Activated CD4-positive, alpha-beta T cell treated with anti-CD3 and anti-CD28 coated beads, Interleukin-2, amount 10 ng/mL, durations not matched to agents 7 days and 5 days (primary cell): ENCODE measurements at places on chromosomes 7 and 10. TPM values are rescaled to one million over a fixed set of nuclear protein-coding genes. Genes with fewer than 3 reads are reported as not detected.

Gene MYH16
- total RNA-seq, result not detected

GRCh38 chr10:378930-379704 lies 243.9 kb downstream of the ZMYND11 start:
- DNase-seq, result no peak

DNA sequence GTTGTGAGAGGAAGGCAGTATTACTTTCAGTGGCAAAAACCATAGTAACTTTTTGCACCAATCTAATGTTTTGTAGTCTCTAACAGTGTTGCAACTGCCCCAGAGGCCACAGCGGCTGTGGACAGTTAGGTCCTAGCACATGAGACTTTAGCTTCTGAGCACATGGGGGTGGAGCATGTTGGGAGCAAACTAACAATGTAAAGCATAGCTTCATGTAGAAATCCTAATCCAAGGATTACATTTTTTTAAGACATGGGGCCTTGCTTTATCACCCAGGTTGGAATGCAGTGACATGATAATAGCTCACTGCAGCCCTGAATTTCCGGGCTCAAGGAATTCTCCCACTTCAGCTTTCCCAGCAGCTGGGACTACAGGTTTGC lies 49.0 kb downstream of the LAMB1 start:
- no peak for DNase-seq

DNA sequence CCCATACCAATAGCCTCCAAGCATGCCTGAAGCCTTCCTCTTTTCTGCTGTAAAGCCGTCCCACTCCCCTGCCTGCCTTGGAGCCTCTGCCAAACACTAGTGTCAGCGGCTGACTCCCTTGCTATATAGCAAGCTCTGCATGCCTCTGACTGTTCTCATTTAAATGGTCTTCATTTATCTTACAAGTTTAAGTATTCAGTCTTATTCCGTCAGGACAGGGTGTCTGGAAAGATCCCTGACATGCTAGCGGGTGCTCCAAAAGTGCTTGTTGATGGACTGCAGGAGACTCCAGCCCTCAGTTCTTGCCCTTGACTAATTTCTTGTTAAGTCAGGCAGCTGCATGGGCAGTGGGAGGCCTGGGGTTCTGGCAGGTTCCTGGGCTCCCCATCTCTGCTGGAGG lies 298.7 kb downstream of the GFRA1 start:
- DNase-seq, result no peak

- no peak for DNase-seq
Measured at GRCh38 chr7:155872678-155873369, 60.6 kb upstream of the SHH start.

Gene NPSR1
- not detected for total RNA-seq

DNA sequence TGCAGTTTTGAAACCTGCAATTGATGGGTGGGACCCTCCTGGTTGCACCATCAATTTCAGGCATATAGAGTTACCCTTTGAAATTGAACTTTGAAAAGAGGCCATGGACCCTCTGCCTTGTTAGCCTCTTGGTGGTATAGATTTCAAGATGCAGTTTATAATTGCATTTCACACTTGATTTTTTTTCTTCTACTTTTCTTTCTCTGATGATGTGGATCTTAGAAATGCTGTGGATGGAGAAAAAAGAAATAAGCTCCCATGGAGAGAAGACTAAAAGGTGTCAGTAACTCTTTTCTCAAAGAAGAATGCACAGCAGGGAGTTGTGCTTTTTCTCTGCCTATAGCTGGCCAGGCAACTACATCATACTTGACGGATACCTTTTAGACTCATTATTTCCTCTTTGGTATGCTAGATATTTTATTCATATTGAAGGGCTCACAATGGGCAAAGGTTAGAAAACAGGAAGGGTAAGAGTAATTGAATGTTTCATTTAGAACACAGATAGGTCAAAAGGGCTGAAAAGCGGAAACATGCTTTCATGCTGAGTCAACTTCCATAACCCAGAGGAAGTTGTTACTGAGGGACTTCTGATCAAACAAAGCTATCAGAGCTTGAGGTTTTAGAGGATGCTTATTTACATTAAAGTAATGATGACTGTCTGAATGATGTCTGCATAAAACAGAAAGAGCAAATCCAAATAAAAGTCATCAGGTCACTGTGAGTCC lies 773.2 kb upstream of the LRRN3 start:
- no peak for DNase-seq

DNA sequence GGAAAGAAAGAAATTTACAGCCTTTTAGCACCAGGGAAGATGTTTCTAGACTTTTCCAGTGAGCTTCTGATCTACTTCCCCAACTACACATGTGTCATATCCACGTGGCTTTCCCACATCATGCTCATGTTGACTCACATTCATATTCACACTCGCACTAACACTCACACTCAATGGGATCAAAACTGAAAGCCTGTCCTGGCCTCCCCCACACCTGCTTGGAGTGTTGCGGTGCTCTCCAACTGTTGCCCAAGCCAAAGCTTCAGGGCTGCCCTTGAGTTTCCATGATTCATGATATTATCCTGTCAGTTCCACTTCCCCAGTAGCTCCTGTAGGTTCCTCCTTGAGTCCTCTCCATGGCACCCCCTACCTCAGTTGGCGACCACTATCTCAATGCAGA lies 444.4 kb downstream of the GATA3 start:
- DNase-seq, result no peak

- no peak for DNase-seq
Measured at GRCh38 chr7:73992101-73992562, 35.8 kb upstream of the ELN start.

GRCh38 chr10:131891196-131891928 lies 9.4 kb upstream of the PPP2R2D start:
- DNase-seq, result no peak

DNA sequence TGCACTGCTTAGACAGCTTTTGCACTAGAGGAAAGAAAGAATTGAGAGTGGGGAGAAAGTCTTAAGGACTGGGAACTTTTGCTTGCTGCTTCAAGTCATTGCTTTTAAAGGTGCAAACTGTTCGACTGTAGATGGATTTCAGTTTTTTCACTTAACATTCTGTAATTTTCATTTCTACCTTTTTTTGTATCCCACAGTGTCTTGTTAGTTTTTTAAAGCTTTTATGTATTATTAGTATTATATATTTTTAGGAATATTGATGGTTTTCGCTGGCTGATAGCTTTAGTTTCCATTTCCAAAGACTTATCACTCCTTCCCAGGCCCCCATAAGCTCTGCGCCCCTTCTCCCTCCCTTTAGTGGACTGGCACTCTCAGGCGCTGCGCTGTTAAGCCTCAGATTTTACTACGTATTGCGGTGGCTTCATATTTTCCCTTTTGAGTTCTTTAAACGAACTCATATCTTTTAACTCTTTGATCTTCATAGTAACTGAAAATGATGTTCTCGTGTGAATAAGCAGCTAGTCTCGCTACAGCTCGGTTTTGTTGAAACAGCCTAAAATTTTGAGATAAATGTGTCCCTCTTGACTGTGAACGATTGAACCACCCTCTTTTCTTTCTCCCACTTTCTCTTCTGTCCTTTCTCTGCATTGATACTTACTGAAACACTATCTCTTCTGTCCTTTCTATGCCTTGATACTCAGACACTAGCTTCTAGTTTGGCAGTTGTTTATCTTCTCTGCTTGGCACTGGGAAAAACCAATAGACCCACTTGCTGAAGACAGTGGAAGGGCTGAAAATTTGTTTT lies 2.5 kb upstream of the ETV1 start:
- DNase-seq, result no peak

- DNase-seq, result no peak
Measured at GRCh38 chr7:43631559-43631958, 48.7 kb downstream of the STK17A start.

DNA sequence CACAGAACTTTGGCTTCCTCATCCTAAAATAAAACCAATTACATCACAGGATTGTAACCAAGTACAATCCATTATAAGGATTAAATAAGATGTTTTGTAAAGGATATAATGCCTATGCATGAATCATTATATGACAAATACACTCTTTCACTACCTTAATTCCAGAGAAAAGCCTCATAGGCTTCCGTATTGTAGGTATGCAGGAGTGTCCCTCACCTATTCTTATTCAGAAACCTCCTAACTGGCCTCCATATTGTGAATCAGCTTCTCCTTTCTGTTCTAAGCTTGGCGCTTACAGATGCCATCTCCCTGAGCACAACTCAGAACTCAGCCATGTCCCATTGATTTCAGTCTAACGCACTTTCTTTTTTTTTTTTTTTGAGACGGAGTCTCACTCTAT lies 69.6 kb upstream of the CAPZA2 start:
- DNase-seq, result no peak

Gene ZNF3
- total RNA-seq, result 28.3 TPM

DNA sequence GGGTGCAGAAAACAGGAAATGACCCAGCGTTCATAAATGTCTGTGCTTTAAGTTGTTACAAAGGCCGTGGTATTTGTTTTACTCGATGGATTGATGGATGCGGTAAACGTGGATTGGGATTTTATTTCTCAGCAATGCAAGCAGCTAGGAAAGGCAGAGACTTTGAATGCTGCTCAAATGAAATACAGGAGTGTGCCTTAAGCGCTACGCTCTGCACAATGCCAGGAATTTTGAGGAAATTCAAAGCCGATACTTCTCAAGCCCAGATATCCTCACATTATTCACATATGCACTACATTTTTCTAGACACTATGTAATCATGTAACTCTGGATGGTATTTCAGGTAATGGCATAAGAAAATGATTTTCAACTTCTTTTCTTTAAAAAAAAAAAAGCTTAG lies 514.3 kb upstream of the ADARB2 start:
- no peak for DNase-seq

DNA sequence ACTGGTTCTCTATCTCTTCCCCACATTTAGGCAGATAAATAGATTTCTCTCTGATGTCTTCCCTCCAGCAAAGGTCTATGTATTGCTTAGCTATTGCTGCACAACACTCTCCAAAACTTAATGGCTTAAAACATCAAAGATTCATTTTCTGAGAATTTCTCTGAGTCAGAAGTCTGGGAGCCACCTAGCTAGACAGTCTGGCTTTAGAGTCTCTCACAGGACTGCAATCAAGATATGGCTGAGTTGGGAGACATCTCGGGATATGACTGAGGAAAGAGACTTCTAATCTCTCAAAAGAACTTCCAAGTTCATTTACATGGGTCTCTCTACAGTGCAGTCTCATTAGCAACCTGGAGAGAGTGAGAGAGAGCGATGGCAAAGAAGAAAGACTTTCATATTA lies 553.6 kb upstream of the GHITM start:
- no peak for DNase-seq

Gene EGR2
- total RNA-seq, result 0.92 TPM

GRCh38 chr7:95845007-95845406 lies 72.7 kb downstream of the DYNC1I1 start:
- DNase-seq, result no peak

DNA sequence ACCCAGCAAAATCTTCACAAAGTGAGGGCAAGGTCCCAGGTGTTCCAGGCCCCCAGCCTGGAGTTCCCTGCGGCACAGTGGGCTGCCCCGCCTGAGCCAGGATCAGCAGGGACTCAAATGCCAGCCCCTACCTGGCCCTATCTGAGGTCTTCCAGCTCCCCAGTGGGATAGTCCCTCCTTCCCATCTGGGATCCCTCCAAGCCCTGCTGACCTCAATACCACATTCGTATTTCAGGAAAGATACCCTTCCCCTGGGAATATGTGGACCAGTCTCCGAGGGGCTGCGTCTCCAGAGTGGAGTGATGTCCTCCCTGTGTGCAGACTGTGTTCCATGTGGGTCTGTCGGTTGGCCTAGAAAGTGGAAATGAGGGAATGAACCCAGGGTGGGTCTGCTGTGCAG lies 40.9 kb downstream of the ELFN1 start:
- no peak for DNase-seq

- no peak for DNase-seq
Measured at GRCh38 chr7:1691601-1692514, 21.8 kb downstream of the ELFN1 start.

- DNase-seq, result no peak
Measured at GRCh38 chr7:157017603-157018327, 7.3 kb upstream of the MNX1 start.

DNA sequence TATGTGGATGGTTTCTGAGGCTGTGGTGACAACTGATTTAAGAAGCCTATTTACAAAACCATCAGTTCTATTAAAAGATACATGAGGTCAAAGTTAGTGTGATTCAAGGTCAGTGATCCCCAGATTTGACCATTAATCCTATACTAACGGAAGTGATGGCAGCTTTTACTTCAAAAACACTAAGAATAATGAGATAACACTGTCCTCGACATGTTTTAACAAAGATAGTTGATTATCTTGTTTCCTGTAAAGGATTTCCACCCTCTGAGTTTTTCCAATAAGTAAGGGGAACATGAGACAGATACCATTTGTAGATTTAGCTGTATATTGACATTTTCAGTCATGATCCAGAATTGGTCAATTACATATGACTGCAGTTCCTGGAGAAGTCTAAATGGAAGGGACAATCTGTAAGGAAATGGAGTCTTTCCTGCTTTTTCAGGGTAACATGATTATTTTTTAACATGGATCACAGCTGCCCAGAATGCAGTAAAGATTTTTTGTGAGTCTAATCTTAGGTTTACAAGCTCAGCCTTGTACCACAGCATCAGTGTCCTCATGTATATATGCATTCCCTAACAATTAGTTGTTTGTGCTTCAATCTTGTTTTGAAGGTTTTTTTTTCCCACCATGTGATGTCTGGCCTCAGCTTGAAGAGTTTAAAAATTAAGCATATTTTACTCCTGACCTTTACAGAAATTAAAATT lies 188.0 kb downstream of the PPP1R9A start:
- DNase-seq, result no peak
